Esophagus muscularis mucosa (tissue), 4 donors: ENCODE measurements at places on chromosomes 16 and 17. TPM values are rescaled to one million over a fixed set of nuclear protein-coding genes. Genes with fewer than 3 reads are reported as not detected.

PYDC1 gene
- not detected for total RNA-seq

GALK1 gene
- total RNA-seq: 16.9 TPM

DNA sequence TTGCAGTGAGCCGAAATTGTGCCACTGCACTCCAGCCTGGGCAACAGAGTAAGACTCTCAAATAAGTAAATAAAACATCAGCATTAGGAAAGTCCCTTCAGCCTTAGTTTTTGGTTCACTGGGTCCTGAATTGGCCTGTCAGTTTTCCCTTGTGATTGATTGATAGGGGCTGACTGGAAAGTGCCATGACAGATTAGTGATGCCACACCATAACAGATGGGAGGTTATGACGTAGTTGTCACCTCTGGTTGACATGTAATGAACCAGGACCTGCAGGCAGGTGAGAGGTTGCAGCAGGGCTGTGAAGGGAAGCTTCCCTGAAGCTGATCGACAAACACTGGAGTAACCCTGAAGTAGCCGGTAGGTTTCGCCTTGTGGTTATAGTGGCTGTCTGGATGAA, 41.8 kb downstream of the CDH3 start:
- no peak for DNase-seq

DNA sequence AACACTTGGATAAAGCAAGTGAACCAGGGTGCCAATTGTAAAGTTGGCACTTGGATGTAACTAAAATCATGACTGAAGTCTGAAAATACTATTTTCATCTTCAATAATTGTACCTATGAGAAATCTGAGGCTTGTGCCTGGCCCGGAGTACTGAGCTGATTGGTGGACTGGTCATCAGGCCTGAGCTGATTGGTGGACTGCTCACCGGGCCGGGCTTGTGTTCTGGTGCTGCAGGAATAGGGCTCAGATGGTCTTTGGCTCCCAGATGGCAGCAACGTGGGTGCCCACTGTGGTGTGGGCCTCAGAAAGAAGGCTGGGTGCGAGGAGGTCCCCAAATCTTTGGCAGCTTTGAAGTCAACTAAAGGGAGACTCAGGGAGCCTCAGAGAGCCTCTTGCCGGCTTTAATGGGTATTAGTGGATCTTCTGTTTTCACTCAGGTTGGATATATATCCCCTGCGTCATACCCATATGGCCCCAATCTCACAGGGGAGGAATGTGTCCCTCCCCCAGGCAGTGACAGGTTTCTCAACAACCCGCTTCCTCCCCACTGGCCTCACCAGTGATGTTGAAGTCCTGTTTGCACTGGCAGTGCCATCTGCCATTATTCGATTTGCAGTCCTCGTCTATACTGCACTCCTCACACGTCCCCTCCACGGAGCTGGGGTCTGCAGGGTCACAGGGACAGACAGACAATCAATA, 4.7 kb downstream of the UMOD start:
- DNase-seq: no peak

- no peak for DNase-seq
Observed at GRCh38 chr16:72740347-72740746, 307.6 kb downstream of the ZFHX3 start.
